ENCODE measurements at places on chromosomes 4 and X. TPM values are rescaled to one million over a fixed set of nuclear protein-coding genes. Genes with fewer than 3 reads are reported as not detected.

The ZCCHC18 gene
- total RNA-seq, result 0.32 TPM

DNA sequence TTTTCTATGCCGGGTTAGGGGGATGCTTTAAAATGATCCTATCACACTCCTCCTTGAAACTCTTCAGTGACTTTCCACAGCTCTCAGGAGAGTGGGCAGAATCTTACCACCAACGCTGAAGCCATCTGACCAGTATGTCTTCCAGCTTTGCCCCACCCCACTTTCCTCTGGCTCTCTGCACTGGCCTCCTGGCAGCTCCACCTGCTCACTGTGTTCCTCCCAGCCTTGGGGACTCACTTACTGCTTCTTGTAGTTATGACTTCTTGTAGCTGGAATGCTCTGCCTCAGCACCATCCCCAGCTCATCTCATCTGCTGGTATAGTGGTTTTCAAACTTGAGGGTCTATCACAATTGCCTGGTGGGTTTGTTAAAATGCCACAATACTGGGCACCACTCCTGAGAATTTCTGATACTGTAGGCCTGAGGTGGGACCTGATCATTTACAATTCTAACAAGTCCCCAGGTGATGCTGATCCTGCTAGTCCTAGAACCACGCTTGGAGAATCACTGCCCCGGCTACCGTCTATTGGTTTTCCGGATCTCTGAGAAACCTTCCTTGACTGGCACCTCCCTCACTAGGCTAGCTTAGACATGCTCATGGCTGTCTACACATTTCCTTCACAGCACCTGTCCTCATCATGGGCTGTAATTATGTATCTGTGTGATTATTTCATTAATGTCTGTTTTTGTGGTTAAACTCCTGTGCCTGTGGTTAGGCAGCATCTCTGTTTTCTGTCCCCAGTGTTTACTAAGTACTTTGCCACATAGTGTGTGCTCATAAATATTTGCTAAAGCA, 152.2 kb downstream of the MGST2 start:
- DNase-seq, result peak; percentile 35

The AADAT gene
- total RNA-seq, result 1.6 TPM

GRCh38 chr4:144819591-144819990, 173.6 kb downstream of the HHIP start:
- DNase-seq, result no peak

DNA sequence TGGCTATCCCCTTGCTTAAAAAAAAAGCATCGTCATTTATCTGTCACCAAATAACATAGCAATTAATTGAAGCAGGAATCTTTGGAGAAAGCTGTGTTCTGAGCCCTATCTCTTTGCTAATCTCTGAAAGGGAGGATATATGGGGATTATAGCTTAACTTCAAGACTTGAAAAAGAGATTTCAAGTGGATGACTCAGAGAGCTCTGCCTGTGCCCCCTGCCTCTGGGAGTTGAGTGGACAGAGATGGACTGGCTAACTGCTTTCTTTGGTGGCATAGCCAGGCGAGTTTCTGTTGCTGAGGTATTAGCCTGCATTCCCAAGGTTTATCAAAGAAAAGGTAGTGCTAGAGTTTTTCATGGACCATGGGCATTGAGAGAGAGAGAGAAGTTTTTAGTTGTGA, 91.6 kb downstream of the DDIT4L start:
- no peak for DNase-seq

The POF1B gene
- 17.1 TPM for total RNA-seq

GRCh38 chr4:40687676-40688389, 58.2 kb upstream of the RBM47 start:
- no peak for DNase-seq

Data from left cardiac atrium (tissue), 4 donors.